ENCODE measurements at places on chromosomes 2 and 18.

DNA sequence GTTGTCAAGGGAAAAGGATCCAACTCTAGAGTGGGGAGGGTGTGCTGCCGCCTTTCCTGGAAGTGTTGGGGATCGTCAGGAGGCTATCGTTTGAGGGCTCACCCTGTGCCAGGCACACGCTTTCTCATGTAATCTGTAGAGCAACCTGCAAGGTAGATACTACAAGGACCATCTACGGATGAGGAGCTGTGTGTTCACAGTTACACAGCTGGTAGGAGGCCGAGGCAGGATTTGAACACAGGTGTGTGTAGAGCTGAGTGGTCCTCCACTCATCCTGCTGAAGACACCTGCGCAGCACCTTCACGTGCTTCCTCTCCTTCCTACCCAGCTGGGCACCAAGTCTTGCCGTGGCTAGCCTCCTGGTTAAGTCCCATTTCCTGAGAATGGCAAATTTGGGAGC, 68.3 kb downstream of the MARCO start:
- DNase-seq: no peak

DNA sequence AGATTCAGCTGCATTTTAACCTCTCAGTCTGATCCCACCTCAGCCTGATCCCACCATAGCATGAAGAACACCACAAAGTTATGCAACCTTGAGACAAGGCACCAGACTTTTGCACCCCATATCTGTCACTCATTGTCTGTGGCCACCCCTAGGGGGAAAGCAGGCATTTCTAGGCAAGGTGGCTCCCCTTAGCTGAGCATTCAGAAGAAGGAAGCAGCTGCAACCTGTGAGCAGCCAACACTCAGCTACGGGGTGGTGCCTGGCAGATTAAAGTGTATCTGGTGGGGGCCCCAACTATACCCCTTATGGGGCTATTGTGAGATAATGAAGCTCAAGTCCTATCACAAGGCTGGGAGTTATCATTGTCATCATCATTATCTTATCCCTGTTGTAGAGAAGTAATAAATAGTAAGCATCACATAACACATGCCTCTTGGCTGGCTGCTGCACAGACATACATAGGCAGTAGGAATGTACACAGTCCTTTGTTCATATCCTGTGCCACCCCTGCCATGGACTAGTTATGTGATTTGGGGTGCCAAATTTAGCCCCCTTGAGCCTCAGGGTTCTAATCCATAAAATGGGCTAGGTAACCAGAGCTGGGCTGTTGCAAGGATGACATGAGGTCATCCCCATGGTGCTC, 20.6 kb upstream of the TMEM163 start:
- no peak for DNase-seq

DNA sequence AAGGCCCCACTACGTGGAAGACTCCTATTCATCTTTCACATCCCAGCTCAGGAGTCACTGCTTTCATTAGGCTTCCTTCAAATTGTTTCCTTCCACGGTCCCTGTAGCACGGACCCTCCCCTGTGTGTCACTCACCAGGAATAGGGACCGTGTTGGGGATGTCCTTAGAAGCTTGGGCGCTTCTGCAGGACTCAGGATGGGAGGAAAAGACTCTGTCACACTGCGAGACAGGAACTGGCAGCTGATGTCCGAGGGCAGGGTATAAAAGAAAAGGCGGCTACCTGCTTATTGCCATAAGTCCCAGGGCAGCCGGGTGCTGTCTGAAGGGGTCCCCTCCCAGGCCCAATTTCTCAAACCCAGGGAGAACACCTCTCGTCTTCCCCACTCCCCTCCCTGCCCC, 79.1 kb downstream of the BCL2L11 start:
- no peak for DNase-seq

GRCh38 chr2:113291191-113291590, 12.5 kb upstream of the PAX8 start:
- no peak for DNase-seq

DNA sequence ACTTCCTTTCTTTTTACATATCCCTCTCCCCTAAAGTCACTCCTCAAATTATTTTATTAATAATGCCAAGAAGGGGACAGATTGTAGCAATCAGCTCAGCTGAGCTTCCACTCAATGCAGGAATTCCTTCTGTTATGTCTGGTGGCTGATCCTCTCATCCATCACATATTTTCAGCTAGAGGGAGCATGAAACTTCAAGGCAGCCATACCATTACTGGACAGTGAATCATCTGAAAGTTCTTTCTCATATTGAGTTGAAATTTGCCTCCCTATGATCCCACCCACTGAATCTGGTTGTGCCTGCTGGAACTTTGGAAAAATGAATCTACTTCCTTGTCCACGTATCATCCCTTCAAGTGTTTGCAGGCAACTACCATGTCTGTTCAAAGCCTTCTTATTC, 11.2 kb downstream of the ZNF385B start:
- DNase-seq: no peak

- no peak for DNase-seq
Observed at GRCh38 chr2:142877216-142877838, at the start of gene KYNU. KYNU (plus strand) TSS chr2:142877664; CDS start chr2:142885368, 7,704 bp downstream.

DNA sequence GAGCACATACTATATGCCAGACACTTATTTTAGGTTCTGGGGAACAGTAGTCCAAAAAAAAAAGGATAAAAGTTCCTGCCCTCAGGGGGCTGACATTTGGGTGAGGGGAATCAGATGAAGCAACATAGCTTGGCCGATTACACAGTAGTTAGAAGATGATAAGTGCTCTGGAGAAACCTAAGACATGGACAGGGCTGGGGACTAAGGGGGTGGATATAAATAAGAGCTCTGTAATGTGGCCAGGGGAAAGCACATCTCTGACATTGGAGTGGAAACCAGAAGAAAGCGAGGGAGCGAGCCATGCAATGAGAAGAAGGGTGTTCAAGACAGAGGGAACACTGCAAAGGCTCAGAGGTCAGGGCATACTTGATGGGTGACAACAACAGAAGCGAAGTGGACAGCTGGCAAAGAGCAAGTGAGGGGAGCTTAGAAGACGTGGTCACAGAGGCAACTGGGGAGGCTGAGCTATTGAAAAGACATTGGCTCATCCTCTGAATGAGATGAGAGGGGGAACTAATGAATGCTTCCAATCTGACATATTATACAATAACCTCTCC, 11.4 kb downstream of the TMEM182 start:
- DNase-seq: no peak
